ENCODE measurements at places on chromosomes 4 and X. TPM values are rescaled to one million over a fixed set of nuclear protein-coding genes. Genes with fewer than 3 reads are reported as not detected.
A peak's percentile ranks its signal among the peaks of the same experiment; 100 is the strongest.

ODAPH gene
- not detected for total RNA-seq

LCORL gene
- total RNA-seq = 22.7 TPM

HSD17B13 gene
- 0.89 TPM for total RNA-seq

CLDN22 gene
- not detected for total RNA-seq

SSX2B gene
- total RNA-seq = not detected

AIFM1 gene
- total RNA-seq = 27.2 TPM

UGT2B11 gene
- total RNA-seq = not detected

MAGEE1 gene
- 2.0 TPM for total RNA-seq

ADGRG4 gene
- total RNA-seq = 0.17 TPM

STK26 gene
- total RNA-seq = 11.6 TPM

ADGRG2 gene
- total RNA-seq = 2.9 TPM

INTS6L gene
- 15.2 TPM for total RNA-seq

FAM47A gene
- total RNA-seq = not detected

RHOH gene
- total RNA-seq = 19.9 TPM

EGF gene
- total RNA-seq = 3.0 TPM

S100P gene
- not detected for total RNA-seq

- no peak for DNase-seq
Measured at GRCh38 chrX:119235051-119235511, 1.0 kb upstream of the PGRMC1 start.

GRCh38 chrX:96705905-96706304, 21.3 kb downstream of the DIAPH2 start:
- DNase-seq = no peak

- DNase-seq = no peak
Measured at GRCh38 chrX:13250826-13251580, 68.8 kb downstream of the ATXN3L start.

GRCh38 chrX:22392133-22392948, 119.6 kb downstream of the CBLL2 start:
- no peak for DNase-seq

GRCh38 chr4:68463796-68464195, 16.5 kb downstream of the TMPRSS11E start:
- DNase-seq = no peak

DNA sequence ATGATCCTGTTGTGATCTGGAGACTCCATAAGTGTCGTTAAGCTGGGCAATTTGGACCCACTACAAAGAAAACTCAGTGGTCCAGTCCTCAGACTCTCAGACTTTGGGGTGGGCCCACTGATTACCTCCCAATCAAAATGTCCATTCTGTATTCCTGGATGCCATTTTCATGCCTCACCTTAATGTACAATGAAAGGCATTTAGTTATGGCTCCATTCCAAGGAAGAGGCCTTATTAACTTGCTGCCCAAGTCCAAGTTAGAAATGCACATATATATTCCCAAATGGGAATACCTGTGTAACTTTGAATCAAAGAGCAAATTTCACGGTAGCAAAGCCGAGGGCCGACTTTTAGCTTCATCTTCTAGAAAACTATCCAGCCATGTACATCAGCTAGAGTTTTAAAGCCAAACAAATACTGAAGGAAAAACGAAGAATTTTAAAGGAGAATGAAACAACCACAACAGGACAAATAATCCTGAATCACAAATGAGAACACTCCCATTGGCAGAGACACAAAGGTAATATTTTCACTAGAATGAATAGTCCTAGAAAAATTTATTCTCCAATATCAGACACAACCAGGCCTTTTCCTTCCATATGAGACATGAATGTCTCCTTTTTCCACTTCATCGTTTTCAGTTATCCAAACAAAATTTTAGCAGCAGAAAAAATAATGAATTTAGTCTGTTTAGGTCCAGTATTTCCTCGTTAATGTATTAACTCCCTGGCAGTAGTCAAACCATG, 63.7 kb upstream of the HHIP start:
- no peak for DNase-seq

GRCh38 chr4:159398236-159398638, 295.4 kb downstream of the RAPGEF2 start:
- DNase-seq = no peak

- no peak for DNase-seq
Measured at GRCh38 chrX:51336584-51336983, 4.0 kb downstream of the NUDT10 start.

- no peak for DNase-seq
Measured at GRCh38 chr4:168509786-168510185, 12.9 kb downstream of the PALLD start.

DNA sequence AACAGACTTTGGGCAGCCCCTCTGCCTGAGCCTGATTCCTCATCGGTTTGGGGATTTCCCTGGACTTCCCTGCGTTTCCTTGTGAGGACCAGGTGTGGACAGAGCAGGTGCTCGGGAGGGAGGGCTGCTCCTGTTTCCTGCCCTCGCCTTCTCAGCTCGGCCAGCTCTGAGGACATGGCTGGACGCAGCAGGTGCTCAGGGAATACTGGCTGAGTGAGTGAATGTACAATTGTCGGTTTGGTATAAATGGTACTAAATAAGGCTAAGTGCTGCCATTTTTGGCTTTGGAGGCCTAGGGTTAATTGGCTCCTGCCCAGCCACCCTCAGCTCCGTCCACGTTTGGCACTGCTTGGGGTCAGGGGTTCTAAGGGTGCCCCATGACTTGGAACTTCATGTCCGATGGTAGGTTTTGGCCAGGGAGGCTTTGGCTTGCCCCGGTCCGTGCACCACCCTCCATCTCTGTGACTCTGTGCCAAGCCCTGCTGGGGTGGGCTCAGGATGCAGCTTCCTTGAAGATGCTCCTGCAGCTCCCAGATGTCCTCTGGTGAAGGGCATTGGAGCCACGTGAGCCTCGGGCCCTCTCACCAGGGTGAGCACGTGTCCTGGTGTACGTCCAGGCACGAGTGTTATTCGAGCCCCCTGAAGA, 45.0 kb upstream of the NKX1-1 start:
- DNase-seq = no peak

- DNase-seq = no peak
Measured at GRCh38 chr4:37892641-37893040, 1.8 kb downstream of the TBC1D1 start.

GRCh38 chr4:128255906-128256305, 31.7 kb downstream of the PGRMC2 start:
- no peak for DNase-seq

GRCh38 chr4:28557755-28558154, 1697.1 kb downstream of the STIM2 start:
- DNase-seq = no peak

DNA sequence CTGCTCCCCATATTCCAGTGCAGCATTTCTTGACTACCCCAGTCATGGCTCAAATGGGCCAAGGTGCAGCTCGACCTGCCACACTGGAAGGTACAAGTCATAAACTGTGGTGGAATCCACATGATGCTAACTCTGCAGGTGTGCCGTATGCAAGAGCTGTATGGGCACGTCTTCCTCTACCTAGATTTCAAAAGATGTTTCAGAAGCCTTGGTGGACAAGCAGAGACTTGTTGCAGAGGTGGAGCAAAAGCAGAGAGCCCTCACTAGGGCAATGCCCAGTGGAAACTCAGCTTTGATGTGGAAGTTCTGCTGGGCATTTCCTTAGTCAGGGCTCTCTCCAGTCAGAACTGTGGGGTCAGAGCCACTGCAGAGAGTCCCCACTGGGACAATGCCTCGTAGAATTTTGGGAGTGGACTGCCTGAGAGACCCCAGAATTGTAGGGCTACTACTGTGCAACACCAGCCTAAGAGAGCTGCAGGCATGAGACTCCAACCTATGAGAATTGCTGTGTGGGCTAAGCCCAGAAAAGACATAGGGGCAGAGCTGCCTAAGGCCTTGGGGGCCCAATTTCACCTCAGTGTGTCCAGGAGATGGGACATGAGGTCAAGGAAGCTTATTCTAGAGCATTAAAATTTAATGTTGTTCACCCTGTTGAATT, 65.7 kb downstream of the BEX3 start:
- no peak for DNase-seq

DNA sequence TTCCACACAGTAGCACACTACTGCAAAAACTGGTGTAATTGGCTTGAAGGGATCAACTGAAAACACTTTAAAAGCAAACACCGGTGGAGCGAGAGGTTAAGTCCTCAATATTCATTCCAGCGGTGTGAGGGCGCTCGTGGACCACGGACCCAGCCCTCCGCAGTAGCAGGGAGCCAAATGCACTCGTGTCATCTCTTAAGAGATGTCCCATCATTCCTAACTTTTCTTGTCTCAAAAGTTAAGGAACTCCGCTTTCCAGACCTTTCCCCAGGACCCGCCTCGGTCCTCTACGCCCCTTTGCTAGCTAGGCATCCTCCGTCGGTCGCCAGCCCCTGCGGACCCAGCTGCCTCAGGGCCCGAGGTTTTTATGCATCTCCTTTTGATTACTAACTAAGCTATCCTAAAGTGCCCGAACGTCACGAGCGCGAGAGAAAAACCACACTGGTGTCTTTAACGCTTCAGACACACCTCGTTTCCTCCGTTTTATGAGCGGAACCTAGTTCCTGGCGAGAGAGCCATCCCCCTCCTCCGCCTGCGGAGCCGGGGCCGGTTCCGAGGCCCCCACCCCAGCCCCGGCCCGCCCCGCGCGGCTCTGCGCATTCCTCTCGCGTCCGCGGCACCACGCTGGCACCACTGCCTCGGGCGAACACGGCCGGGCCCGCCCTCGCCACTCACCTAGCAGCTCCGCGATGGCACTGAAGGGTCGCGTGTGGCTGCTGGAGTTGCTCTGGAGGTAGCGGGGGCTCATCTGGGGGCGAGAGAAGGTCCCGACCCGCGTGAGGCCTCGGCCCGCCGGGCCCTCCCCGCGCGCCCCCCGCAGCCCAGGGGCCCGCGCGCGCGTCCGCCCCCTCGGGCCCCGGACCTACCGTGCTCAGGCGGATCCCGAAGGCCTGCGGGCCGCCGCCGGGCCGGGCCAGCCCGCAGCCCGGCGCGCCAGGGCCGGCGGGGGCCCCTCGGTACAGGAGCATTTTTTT, 723 bp downstream of the MORC4 start:
- DNase-seq = peak; percentile 45

GRCh38 chr4:28469387-28469786, 1608.7 kb downstream of the STIM2 start:
- no peak for DNase-seq

Data from upper lobe of left lung (tissue), 6 donors.